Cardiac fibroblast (primary cell): ENCODE measurements at places on chromosomes 1 and 21.

- DNase-seq, result no peak
Measured at GRCh38 chr1:223313415-223313754, 50.6 kb downstream of the SUSD4 start.

DNA sequence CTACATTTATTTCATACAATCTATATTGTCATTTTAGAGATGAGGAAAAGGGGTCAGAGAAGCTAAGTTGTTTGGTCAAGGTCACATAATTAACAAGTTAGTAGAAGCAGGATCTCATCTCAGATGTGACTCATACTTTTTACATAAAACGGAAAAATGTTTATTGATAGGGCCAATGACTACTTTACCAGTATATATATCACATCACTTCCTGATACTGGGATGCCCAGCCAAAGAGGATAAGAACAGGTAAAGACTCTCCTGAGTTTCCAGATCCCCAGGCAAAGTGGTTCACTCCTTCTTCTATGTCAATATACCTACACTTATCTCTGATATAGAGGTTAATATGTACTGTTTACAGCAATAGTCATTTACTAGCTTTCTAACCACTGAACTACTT lies 21.0 kb downstream of the YIPF1 start:
- no peak for DNase-seq

- DNase-seq, result no peak
Measured at GRCh38 chr1:184350573-184350972, 36.3 kb upstream of the C1orf21 start.

DNA sequence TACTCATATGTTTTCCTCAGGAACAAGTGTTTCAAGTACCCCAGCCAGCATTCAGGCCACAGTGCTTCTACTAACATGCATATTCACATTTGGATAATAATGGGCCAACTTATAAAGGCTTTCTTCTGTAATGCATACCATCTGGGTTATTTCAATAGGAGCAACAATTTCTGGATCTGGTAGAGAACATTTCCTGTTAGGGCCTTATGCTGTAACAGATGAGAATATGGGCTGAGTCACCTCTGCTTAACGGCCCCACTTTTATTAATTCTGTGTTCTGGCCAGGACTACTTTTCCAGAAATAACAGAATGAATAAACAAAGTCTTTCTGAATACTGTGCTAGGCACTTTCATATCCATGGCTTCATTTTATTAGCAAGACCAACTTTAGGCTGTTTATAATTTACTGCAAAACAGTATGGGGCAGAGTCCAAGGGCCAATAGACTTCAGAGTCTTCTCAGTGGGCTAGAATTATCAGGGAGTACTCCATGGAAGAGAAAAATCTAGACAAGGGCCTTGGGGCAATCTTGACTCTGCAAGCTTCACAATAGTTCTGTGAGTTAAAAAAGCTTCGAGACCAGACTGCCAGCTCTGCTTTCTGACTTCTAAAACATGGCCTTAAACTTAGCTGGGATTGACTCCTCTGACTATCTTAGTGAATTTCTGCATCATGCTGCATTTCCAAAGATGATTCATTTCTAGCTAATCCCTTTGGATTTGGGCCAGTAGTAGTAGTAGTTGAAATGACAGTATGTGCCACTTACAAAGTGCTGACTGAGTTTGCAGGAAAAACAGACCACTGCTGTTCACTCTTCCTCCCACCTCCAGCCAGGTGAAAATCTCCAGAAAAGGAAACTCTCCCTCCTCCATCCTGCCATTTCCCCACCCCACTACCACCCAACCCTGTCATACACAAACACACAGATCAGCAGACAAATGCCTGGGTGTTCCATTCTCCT lies 8.2 kb upstream of the SSX2IP start:
- peak; percentile 92 for DNase-seq

GRCh38 chr1:101667761-101668160 lies 329.0 kb downstream of the OLFM3 start:
- no peak for DNase-seq
